ENCODE measurements at places on chromosomes 1 and 21.
A peak's percentile ranks its signal among the peaks of the same experiment; 100 is the strongest.

GRCh38 chr1:53145942-53146708 lies 3.7 kb upstream of the SLC1A7 start:
- DNase-seq, result no peak

GRCh38 chr1:52955129-52955970 lies 28.3 kb downstream of the SCP2 start:
- no peak for DNase-seq

DNA sequence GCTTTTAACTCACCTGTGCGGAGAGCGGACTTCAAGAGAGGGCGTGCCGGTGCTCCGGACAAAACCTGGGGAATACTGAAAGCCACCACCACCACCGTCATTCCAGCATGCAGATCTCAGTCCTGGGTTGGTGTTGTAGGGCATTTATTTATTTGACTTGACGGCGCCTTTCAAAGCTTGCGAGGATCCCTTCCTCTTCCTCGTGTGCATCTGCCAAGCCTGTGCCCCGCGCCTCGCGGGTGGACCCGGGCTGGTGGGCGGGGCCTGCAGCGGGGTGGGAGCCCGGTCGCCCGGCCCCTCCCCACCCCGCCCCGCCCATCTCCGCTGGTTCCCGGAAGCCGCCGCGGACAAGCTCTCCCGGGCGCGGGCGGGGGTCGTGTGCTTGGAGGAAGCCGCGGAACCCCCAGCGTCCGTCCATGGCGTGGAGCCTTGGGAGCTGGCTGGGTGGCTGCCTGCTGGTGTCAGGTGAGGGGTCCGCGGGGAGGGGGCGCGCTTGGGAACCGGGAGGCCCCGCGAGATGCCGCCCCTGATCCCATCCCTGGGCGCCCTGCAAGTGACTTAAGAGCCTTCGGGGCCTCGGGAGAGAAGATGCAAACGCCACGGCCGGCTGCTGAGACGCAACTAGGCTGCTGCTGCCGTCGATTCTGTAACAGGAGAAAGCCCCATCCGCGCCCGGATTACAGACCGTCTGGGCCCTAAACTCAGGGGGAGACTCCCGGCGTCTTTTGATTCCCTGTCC lies at the start of gene IL10RB:
TSS of gene IL10RB (plus strand) at position 318 of the 739 bp plus-strand sequence. CDS start at position 417, 99 bp downstream.
- DNase-seq, result peak; percentile 70

GRCh38 chr1:87976316-87976715 lies 647.6 kb downstream of the LMO4 start:
- no peak for DNase-seq

- DNase-seq, result no peak
These were observed 272.9 kb downstream of the TGFB2 start for GRCh38 chr1:218617986-218618385.

GRCh38 chr1:198978523-198978922 lies 339.7 kb downstream of the PTPRC start:
- no peak for DNase-seq

DNA sequence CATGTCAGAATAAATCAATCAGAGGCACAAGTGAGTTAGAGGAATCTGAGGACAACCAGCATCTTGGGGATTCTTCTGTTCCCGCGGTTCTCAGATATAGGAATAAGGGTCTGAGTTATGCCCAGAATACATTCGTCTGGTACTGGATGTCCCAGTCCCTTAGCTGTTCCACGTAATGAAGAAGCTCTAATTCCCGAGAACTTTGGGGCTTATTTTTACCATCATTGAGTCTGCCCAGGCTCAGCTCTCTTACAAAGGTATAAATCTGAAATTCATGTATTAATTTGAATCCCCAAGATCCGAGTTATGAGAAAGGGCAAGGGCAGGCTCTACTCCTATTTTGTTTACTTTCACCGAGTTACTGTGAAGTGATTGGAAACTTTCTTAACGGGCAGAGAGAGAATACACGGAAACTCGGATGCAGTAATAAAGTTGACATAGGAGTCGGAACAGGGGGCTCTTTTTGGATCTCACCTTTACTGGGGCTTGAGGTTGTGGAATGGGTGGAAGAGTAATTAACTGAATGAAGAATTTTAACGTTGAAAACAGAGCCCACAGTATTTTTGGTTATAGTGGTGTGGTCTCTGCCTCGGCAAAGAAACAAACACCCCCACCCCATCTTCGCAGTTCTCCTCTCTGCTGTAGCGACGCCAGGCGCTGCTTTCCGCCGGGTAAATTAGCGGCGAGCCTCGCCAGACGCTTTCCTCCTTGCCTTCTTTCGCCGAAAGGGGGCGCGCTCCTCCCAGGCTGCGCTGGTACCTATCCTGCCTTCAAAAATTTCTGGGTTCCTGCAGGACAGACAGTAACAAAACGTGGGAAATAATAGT lies 7.1 kb downstream of the PRRX1 start:
- DNase-seq, result no peak

DNA sequence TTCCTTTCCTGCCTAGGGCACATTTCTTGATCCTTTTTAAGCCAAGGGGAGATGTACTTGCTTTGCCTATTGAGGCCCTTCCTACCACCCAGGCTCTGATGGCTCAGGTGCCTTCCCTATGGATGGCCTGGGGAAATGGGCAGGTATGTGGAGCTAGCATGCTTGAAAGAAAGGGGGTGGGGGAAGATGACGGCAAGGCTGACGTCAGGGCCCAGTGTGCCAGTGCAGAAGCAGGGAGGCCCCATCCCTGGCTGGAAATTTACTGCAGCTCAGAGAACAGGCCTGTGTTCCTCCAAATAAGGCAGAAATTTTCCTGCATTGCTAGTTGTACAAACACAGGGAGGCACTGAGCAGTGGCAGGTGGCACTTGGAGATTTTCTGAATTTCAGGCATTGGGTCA lies 453.2 kb upstream of the VAMP3 start:
- no peak for DNase-seq

DNA sequence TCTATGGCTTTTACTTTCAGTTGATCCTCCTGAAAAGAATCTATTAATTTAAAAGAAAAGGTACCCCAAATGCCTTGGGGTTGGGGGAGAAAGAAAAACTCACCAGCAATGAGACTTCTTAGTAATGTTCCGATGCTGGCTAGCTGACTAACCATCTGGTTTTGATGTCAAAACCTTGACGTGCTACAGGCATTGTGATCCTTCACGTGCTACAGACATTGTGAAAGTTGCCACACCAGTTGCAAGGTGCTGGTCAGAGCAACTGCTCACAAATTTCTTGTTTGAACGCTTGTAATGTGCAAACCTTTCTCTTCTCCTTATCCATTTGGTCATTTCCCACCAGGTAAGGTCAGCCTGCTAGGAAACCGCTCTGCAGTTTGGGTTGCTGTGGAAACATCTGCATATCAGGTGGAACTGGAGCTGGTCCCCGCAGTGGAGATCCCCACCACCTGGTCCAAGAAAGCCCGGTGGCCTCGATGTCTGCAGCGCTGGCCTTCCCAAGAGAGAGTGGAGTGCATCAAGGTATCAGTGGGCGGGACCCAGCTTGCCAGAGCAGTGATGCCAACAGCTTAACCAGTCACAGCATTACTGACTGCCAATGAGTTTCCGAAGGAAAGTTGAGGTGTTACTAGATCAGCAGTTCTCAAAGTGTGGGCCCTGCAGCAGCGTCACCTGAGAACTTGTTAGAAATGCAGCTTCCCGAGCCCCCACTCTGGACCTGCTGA lies 16.1 kb downstream of the MAB21L3 start:
- no peak for DNase-seq

- DNase-seq, result no peak
These were observed 73.2 kb downstream of the LRRC8C start for GRCh38 chr1:89705901-89706699.

DNA sequence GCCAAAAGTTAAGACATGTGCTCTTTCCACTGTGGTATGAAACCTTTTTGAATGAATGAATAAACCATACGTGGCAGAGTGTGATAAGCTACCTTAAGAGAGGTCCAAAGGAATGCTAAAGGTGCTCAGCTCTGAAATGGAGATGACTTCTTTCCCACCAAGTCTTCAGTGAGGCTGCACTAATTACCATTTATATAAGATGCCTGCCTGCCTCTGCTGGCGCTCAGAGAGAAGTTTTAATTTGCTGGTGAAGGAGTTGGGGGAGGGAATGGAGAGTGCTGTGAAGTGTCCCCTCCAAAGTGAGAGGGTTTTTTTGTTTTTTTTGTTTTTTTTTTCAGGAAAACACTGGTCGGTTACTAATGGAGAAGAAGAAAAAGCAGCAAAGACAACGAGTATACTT lies 559.0 kb downstream of the OMA1 start:
- DNase-seq, result no peak

DNA sequence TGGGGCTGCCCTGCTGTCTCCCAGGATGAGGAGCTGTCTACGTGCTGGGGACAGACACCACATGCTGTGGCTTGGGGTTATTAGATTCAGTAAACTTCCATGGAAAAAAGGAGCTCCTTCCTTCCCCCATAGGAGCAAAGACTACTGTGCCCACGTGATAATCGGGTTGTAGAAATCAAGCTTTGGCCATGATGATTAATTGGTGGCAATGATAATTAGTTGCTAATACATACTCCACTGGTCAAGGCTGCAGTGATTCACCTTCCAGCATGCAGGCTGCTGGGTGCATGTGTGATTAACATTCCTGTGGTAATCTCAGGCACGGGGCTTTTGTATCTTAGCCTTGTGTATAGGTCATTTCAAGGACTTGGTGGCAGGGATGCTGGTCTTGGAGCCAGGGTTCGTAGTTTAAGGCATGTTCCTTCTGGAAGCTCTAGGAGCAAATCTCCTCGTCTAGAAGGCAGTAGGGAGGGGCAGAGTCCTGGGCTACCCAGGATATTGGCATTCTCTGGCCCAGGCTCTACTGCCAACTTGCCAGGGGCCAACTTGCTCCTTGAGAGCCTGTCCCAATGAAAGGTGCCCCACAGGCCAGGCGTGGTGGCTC lies 41.4 kb downstream of the TMCO4 start:
- no peak for DNase-seq

DNA sequence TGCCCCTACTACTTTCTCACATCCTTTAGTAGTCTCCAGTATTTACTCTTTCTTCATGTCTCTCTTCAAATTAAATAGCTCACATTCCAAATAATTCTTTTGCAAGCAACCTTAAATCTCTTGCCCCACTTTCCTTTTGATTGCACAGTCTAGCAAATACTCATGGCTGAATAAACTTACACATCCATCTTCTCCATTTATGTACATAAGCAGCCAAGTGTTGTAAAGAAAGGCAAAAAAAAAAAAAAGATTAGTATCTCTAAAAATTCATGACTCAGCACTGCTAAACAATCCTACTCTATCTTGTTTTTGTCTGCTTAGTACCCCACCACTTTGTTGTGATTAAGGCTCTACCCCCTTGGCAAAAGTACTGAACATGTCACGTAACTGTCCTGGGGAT lies 42.6 kb downstream of the F13B start:
- no peak for DNase-seq

- no peak for DNase-seq
These were observed 3.0 kb downstream of the CFHR3 start for GRCh38 chr1:196777603-196778002.

- no peak for DNase-seq
These were observed 255.6 kb downstream of the GRIK3 start for GRCh38 chr1:36778740-36779139.

GRCh38 chr1:47627471-47628370 lies 189.9 kb downstream of the FOXD2 start:
- no peak for DNase-seq

GRCh38 chr21:27192281-27192949 lies 225.5 kb upstream of the ADAMTS5 start:
- DNase-seq, result no peak

DNA sequence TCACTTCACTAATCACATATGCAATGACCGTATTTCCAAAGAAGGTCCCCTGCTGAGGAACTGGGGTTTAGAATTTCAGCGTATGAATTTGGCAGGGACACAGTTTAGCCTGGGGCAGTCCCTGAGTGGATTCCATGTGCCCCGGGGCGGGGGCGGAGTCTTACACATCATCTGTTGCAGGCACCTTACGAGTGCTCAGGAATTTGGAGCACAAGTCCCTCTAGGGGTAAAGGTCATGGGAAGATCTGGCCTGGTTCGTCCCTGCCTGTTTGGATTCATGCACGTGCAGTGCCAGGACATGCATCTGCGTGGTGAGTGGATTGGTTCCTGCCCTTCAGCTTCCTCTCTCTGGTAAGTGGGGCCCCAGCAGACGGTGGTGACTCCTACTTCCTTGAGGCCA lies 208.3 kb upstream of the C1orf174 start:
- no peak for DNase-seq

DNA sequence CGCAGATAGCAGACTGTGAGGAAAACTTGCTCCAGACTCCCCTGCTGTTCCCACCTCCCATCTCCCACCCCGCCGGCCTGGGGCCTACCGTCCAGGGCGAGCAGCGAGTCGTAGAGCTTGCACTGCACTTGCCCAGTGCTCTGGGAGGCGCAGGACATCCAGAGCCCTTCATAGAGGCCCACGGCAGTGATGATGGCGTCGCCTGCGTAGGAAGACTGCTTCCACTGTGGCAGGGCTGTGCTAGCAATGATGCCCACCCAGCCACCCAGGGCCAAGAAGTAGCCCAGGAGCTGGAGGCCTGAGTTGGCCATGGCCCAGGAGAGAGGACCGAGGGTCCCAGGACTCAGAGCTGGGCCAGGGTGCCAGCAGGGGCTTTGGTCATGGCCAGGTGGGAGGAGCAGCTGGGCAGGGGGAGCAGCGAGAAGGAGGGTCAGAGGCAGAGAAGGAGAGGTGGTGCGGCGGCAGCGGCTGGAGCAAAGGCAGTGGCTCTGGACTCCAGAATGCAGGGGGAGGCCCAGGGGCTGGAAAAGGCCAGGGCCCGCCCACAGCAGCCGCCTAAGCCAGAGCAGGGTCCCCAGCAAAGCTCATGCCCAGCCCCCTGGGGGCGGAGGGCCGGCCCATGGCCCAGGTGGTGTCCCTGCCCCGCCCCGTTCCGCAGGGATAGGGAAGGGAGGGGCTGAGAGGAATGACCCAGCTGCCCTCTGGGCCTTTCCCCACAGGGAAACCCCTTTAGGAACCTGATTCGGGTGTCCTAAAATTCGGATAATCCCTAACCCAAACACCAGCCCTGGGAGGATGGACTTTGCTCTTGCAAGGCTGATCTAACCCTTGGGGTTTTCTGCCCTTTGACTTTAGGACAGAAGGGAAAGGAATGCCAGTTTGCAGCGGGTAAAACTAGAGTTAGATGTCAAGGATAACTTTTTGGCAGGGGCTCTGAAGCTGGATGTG lies at the start of gene CLDN19:
TSS of gene CLDN19 (minus strand) at position 484 of the 948 bp plus-strand sequence. CDS start at position 311, 173 bp downstream.
- no peak for DNase-seq
